Activated CD4-positive, alpha-beta T cell treated with anti-CD3 and anti-CD28 coated beads, Interleukin-2, Interleukin-6, amounts not matched to agents 100 ng/mL and 50 ng/mL, durations not matched to agents 16 hours and 8 hours (primary cell): ENCODE measurements at places on chromosomes 11 and 22.

DNA sequence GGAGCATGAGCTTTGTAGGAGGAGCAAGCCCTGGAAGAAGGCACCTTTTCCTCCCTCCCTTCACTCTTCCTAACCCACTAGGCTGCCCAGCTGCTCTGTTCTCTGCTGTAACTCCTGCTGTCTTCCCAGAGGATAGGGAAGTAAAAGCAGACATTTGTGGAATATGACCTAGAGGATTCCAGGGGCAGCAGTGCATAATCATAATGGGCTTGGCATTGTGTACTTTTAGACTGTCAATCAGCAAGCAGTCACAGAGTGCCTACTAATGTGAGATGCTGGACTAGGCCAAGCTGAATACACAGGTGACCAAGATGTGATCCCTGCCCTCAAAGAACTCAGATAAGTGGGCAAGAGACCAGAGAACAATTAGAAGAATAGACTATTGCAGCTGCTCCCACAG lies 133.0 kb downstream of the NAV2 start:
- no peak for DNase-seq

DNA sequence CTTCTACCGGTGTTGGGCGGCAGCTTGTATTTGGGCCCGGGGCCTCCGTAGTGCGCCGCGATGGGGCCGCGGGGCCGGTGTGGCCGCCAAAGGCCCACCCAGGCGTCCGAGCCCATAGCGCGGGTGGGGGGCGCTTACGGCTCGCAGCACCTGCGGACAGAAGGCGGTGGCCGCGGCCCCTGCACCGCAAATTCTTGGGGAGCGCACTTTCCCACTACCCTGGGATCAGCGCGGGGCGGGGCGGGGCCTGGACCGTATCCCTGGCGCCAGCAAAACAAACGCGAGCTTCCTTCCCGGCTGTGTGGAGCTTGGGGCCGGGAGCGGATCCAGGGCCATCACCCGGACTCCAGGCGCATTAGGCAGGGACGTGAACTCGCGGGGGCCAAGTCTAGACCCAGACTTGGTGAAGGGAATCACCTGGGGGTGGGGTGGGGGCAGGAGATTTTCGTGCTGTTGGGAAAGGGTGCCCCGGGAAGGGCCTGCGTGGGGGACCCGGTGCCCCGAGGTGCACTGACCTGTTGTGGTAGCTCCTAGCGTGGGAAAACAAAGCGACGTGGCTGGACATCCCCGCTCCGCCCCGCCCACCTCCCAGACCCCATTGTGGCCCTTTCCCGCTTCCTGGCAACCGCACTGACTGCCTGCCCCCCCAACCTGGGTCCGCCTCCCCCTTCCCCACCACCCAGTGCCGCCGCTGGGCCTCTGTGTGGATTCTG lies 2.3 kb upstream of the TYMP start:
- DNase-seq = peak; percentile 36

DNA sequence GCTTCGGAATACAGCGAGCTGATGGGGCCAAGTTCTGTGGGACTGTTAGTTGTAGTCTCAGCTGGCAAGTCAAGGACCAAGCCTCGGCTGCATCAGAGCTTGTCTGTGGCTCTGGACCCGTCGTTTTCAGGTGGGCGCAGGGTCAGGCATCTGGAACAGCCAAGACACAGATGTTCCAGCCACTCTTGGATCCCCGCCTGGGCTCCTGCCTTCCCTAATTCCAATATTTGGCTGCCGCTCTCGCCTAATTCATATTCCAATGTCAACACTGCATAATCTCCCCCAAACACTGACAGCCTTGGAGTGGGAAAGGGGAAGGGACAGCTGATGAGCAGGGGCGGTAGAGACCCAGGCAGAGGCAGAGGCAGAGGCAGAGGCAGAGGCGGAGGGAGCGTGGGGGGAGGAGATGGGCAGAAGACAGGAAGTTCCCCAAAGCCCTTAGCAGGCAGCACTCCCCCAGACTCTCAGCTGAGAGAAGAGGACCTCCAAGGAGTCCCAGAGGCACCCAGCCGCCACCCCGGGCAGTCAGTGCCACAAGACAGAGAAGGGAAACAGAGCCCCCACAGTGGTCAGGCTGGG lies 49.6 kb upstream of the SLC35C1 start:
- DNase-seq = no peak

GRCh38 chr11:113274713-113275582 lies 39.4 kb upstream of the TTC12 start:
- DNase-seq = no peak

- DNase-seq = no peak
Measured at GRCh38 chr11:17412488-17413180, 24.2 kb upstream of the KCNJ11 start.

- no peak for DNase-seq
Measured at GRCh38 chr11:128481135-128481534, 106.2 kb downstream of the ETS1 start.

DNA sequence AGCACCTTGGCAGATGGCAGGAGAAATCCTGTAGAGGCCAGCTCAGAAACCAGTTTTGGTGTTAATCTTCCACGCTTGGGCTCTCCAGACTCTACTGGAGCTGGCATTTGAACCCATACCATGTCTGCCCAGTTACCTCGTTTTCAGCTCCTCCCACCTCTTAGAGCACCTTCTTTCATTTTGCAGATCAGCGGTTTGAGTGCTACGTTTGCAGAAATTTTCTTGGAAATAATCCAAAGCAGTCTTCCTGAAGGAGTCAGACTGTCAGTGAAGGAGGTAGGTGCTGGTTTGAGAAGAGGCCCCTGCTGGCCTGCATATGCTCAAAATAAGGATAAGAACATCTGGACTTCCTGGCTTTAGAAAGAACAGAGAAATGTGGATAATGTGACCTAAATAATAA lies 13.7 kb downstream of the COA4 start:
- DNase-seq = no peak

- DNase-seq = no peak
Measured at GRCh38 chr11:44190883-44191230, 95.4 kb downstream of the EXT2 start.

DNA sequence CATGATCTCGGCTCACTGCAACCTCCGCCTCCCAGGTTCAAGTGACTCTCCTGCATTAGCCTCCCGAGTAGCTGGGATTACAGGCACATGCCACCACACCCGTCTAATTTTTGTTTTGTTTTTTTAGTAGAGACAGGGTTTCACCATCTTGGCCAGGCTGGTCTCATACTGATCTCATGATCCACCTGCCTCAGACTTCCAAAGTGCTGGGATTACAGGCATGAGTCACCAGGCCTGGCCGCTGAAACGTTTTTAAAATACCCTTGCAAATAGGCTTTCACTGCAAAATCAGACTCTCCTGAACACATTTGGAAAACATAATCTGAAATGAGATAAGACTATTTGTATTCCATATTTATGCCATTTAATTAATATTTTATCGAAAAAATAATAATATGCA lies 826.1 kb upstream of the CNTN5 start:
- no peak for DNase-seq

GRCh38 chr22:39353346-39353745 lies 3.6 kb downstream of the SYNGR1 start:
- no peak for DNase-seq

- no peak for DNase-seq
Measured at GRCh38 chr11:80900265-80900664, 1459.4 kb upstream of the TENM4 start.

- no peak for DNase-seq
Measured at GRCh38 chr11:133366147-133366546, 166.2 kb downstream of the OPCML start.

- no peak for DNase-seq
Measured at GRCh38 chr22:31055117-31055634, 25.9 kb upstream of the SMTN start.

- no peak for DNase-seq
Measured at GRCh38 chr11:115653076-115653475, 148.9 kb upstream of the CADM1 start.

DNA sequence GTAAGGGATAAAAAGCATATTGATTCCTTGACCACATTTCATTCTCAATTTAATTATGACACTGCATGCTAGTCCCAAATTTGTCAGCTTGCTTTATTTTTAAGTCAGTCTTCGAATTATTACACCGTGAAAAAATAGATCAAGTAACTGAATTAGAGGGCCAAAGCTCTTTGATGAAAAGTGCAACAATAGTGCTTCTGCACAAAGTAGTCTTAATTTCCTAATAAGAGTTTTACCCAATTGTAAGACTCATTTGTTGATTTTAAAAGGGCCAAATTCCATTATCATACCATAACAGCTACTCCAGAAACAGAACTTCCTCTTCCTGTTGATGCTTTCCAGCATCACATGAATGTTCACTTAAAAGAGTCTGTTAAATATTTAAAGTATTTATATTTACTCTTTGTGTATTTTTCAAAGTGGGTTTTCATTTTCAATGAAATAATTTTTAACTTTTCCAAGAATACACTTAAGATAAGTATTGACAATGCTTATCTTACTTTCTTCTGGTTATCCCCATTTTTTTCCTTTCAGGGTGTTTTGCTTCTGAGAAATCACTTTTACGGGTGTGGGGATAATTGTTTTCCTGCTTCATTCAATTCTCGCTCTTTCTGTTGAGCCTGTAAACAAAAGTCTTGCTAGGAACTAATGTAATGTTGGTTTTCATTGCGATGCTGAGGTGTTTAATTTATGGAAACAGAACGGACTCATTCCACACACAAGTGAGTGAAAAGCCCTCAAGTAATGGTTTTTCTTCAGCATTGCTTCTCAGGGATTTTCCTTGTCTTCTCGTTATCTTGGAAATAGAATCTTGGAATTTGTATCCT lies 2.1 kb downstream of the ARHGEF12 start:
- no peak for DNase-seq

DNA sequence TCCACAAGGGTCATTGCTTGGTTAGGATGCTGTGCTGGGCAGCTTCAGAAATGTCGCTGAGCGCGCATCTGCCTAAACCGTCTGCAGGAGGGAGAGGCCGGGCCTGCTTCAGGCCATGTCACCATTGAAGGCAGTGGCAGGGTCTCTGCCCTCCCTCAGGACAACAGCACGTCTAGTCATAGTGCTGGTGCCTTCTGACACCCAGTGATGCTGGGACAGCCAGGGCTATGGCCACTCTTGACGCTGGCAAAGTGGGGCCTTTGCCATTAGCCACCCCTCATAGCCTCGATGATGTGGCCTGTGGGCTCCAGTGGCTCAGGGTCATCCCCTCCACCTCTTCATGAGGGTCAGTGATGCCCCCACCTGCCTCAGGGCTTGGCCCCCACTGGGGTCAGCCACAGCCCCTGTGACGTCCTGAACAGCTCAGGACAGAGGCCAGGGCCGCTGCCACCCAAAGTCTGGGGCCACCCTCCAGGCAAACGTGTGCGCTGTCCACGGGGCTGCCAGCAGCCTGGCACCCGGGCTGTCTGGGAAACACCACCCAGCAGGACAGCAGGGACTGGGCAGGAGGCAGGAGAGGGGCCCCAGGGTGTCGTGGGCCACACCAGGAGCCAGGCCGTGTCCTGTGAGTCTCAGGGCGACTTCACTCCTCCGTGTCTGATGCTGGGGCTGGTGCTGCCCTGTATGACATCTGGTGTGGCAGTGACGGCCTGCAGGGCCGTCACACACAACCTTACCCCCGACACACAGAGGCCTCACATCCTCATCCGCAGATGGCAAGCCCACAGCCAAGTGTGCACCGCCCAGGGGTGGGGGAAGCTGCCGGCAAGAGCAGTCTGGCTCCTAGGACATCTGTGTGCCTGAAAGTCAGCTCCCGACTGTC lies 42.5 kb downstream of the CERK start:
- no peak for DNase-seq

DNA sequence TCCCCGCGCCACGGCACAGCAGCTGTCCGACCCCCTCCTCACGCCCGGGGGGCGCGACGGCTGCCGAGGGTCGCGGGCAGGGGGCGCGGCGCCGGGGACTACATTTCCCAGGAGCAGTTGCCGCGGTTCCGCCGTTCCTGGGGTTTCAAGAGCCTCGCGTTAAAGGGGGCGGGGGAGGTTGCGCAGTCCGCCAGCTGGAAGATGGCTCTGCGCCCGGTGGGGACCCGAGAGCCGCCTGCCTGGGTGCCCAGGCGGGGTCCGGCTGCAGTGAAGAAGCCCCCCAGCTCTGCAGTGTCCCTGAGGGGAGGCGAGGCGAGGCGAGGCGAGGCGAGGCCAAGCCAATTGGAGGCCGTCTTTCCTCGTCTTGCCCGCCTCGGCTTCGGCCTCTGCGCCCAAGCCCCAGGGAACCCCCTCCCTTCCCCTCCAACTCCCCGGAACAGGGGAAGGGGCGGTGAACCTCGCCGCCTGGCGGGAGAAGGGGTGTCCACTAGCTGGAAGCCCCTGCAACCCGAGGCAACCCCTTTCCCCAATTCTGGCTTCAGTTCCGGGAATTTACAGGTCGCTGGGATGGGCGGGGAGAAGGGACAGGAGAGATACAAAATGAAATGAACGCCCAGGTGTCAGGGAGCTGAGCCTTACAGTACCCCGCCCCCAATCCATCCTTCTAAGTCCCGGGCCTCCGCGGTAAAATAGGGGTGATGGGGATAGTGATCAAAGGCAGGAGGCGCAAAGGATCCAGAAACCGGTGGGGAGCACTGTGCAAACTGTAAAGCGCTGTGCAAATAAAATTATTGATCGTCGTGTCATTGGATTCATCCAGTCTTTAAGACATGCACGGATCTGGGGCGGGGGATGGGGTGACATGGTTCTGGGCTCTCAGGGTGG lies 5.2 kb upstream of the GCAT start:
- DNase-seq = no peak

DNA sequence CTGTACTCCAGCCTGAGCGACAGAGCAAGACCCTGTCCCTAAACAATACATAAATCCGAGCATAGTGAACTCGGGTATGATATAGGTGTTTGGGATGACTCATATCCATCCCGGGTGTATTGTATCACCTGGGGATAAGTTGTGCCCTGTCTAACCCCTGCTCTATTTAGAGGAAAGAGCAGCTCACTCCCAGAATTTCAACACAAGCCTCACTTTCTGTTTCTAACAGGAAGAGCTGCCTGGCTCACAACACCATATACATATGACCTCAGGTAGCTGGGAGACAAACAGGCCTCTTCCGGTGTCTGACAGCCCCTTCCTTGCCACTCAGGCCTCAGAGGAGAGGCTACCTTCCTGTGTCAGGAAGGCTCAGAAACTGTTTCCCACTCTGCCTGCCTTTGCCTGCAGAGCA lies 9.9 kb upstream of the MICALL1 start:
- peak; percentile 72 for DNase-seq

DNA sequence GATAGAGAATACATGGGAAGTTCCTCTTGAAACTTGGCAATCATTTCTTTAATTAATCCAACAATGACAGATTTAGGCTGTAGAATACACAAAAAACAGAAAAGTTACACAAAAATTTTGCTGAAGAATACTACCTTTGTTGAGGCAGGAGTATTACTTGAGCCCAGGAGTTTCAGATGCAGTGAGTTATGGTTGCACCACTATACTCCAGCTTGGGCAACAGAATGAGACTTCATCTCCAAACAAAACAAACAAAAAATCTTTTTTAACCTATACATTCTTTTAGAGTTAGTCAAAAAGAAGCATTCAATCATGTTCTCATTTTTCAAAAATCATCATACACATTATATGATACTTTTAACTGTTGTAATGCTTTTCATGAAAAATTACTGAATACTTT lies 22.1 kb downstream of the UEVLD start:
- DNase-seq = no peak
